ENCODE measurements at places on chromosomes 16 and 17.

- DNase-seq, result no peak
These were observed 509 bp upstream of the ATAD5 start for GRCh38 chr17:30831257-30831656.

- DNase-seq, result no peak
These were observed 43.4 kb downstream of the ENGASE start for GRCh38 chr17:79117905-79118487.

- no peak for DNase-seq
These were observed 56.0 kb downstream of the HLF start for GRCh38 chr17:55320594-55321426.

DNA sequence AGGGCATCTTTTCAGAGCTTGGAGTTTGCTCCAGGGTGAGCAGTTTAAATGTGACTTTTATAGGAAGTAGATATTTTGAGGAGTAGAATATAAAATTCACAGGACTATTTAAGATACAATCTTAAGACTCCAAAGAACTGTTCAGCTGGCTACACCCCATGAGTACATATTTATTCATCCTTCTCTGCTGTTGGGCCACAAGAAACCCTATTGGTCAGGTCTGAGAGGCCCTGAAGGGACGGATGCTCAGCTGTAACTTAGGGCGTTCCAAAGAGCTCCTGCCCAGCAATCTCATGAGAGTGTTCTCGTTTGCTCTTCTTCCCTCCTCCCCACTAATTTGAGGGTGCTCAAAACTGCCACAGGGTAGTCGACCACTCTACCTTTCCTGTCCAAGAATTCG is 7.3 kb downstream of the ST6GALNAC2 start:
- no peak for DNase-seq

DNA sequence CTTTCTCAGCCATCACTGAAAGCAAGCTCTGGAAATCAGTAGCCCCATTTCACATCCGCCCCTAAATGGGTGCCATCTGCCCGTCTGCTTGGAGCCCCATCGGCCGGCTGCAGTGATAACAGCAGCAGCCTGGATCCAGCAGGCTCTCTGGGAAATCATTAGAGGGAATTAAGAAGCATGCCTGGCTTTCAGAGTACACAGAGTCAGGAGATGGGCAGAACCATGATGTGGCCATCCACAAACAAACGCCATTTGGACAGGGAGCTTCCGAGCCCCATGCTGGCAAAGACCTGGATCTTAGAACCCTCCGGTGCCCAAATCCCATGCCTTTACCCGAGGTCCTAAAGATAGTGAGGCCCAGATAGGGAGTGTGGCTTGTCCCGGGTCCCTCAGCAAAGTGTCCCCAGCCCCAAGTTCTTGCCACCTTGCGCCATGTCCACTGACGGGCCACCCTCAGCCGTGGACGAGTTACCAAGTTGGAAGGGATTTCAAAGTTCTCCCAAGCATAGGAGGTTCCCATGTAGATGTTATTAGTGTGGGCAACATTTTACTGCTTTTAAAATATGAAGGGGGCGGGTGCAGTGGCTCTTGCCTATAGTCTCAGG is 1.0 kb upstream of the LITAF start:
- DNase-seq, result no peak

DNA sequence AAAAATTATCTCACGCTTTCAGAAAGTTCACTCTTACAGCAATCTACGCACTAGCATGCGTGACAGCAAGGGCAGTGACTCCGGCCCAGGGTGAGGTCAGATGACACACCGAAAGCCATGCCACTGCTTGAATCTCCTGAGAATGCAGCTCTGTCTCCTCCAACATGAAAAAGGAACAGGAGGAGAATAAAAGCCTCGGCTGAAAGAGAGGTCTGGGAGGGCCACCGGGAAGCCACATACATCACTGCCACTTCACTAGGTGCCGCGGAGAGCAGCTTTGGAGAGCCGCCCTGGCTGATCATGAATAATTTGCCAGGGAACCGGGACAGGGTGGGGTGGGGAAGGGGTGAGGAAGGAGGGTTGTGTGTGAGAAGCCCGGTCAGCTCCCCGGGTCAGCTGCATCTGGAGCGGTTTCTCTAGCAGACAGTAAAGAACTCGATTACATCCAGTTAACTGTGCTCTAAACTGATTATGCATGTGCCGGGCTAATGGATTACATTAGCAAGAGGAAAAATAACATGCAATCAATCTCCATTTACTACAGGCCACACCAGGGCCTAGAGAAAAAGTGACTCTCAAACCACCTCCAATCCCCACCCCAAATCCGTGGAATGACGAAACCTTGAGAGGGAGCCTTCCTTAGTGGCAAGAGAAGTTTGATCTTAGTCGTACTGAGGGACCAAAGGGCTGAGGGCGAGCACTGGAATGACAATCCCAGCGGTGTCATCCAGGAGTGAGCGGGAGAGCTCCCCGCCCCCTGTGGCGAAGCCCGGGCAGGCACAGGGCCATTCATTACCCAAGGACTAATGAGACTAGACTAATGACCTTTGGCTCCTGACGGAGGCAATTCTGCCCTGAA is 100.3 kb downstream of the ZFHX3 start:
- no peak for DNase-seq

GRCh38 chr17:60577147-60577915 is 22.7 kb upstream of the PPM1D start:
- DNase-seq, result no peak

DNA sequence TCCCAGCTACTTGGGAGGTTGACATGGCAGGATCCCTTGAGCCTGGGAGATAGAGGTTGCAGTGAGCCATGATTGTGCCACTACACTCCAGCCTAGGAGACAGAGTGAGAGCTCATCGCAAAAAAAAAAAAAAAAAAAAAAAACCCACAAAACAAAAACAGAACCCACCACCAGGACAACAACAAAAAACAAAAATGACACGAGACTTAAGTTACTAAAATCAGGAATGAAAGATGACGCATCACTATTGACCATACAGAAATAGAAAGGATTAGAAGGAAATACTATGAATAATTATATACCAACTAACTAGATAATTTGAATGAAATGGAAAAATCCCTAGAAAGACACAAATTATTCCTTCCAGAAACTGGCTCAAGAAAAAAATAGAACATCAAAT is 432.4 kb upstream of the PMFBP1 start:
- DNase-seq, result no peak

- DNase-seq, result no peak
These were observed 34.9 kb downstream of the CMC2 start for GRCh38 chr16:80971819-80972218.

DNA sequence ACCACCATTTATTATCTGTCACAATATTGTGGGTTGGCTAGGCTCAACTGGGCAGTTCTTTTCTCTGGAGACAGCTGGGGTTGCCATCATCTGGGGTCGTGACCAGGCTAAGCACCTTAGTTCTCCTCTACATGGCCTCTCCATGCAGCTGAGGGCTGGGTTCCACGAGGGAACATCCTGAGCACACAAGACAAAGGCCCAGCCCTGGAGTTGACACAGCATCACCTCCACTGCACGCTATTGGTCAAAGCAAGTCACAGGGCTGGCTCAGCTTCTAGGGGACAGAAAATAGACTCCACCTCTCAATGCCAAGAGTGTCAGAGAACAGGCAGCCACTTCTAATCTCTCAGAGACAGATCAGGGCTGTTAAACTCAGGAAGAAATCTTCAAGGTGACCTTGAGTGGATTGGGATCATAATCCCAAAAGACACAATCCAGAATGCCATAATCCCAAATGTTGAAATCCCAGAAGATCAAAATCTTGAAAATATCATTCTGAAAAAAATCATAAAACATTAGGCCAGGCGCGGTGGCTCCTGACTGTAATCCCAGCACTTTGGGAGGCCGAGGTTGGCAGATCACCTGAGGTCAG is 13.0 kb upstream of the USP10 start:
- no peak for DNase-seq

DNA sequence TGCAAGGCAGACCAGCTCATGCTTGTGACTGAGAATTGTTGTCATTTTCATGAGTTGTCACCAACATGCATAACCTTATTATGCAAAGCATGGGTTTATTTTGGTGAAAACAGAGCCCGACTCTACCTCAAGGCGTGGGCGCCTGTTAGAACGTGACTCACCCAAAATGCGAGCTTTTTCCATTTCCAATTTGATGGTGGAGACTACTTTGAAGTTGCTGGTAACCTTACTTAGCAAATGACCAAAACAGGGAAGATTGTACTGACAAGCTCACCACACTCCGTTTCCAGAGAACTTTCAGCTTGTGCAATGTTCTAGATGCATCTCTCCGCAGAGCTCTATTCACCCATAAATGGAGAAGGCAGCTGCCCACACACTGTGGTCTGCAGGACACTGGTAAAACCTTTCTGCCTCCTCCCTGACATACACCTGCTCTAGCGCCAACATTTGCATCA is 284.5 kb downstream of the MAF start:
- DNase-seq, result no peak

DNA sequence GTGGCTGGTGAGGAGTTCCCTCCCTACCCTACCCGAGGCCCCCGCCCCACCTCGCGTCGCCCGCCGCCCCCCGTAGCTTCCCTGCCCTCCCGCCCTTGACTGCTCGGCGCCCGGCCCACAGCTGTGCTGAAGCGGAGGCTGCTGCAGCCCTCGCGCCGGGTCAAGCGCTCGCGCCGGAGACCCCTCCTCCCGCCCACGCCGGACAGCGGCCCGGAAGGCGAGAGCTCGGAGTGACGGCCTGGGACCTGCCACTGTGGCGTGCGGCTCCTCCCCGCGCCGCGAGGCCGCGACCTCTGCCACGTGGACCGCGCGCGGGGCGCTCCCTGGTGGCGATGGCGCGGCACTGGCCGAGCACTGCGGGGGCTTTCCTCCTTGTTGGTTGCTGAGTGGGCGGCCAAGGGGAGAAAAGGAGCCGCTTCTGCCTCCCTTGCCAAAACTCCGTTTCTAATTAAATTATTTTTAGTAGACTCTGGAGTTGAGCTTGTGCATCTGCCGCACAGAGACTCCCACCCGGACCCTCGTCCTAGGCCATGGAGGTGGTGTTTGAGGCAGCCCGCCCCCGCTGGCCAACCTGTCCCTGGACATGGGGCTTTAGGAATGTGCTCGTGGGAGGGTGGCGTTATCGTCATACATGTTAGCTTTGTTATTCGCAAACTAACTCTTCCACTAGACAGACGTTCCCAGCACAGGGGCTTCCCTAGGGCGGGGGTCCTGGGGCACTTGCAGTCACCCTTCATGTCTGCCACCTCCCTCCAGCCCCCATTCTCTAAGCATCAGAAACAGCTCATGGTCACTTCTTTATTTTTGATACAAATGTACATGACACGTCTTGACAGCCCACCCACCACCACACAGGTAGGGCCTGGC is 4.4 kb downstream of the TP53I13 start:
- DNase-seq, result no peak

DNA sequence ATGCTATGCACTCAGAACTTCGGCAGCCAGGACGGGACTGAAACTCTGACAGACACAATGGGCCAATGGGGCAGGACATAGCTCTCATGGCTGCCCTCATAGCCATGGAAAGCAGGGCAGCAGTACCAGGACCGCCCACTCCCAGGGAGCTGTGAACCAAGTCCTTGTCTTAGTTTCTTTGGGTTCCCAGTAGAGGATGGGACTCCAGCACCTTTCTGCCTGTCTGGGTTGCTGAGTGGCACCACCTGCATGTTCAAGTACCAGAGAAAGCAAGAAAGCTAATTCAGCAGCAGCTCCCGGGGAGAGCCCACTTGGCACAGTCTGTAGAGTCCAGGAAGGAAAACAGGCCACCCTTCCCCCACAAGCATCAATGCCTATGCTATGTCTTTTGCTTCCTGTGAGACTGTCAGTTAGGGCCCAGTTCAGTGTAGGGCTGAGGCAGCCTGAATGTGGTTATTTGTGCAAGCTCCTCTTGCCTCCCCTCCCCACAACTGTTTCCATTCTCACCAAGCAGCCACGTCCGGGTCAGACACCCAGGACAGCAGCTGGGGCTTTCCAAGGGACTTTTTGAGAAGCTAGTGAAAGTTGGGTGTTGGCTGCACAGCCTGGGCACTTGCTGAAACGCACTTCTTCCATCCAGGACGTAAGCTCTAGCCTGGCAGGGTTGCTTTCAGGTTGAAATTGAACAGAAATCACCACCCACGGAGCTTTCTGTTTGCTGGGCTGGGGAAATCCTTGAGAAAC is 7.8 kb downstream of the SUPT4H1 start:
- no peak for DNase-seq

- no peak for DNase-seq
These were observed 914 bp upstream of the GPRC5B start for GRCh38 chr16:19885451-19886072.

DNA sequence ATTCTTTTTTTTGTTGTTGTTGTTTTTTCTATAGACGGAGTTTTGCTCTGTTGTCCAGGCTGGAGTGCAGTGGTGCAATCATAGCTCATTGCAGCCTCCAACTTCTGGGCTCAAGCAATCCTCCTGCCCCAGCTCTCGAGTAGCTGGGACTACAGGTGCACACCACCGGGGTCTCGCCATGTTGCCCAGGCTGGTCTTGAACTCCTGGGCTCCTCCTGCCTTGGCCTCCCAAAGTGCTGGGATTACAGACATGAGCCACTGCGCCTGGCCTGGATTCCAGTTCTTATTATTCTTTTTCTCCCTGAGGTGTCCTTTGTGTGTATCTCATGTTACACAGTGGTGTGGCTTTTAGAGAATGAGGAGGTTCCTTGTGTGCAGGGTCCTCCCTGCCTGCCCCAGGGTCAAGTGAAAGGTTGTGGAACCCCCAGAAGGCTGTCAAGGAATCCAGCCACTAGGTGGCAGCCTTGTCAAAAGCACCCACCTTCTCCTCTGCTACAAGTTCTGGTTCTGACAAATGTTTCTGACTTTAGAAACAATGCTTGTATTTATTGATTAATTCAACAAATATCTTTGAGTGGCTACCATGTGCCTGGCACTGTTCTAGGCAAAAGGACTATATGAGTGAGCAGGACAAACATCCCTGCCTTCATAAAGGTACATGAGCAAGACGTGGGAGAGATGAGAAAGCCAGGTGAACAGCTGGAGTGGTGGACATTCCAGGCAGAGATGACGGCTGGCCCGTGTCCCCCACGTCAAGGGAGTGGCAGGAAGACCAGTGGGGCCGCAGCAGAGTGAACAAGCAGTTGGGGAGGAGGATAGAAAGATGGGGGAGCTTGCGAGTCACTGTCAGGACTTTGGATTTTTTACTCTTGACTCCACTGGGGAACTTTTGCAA is 112.4 kb downstream of the SPECC1 start:
- DNase-seq, result no peak

- no peak for DNase-seq
These were observed 212.3 kb downstream of the ZNF423 start for GRCh38 chr16:49643429-49644144.

GRCh38 chr17:18025241-18025944 is 13.6 kb downstream of the ATPAF2 start:
- DNase-seq, result no peak

- no peak for DNase-seq
These were observed 23.1 kb downstream of the CDK5RAP3 start for GRCh38 chr17:47993964-47994363.

GRCh38 chr17:18916816-18917500 is 35.0 kb upstream of the SLC5A10 start:
- DNase-seq, result no peak

GRCh38 chr17:381941-382643 is 29.5 kb upstream of the RPH3AL start:
- DNase-seq, result no peak

Measured in NCI-H187 treated with DMSO at 0.1 percent for 48 hours (cell line).